ENCODE measurements at places on chromosomes 3 and 15.

DNA sequence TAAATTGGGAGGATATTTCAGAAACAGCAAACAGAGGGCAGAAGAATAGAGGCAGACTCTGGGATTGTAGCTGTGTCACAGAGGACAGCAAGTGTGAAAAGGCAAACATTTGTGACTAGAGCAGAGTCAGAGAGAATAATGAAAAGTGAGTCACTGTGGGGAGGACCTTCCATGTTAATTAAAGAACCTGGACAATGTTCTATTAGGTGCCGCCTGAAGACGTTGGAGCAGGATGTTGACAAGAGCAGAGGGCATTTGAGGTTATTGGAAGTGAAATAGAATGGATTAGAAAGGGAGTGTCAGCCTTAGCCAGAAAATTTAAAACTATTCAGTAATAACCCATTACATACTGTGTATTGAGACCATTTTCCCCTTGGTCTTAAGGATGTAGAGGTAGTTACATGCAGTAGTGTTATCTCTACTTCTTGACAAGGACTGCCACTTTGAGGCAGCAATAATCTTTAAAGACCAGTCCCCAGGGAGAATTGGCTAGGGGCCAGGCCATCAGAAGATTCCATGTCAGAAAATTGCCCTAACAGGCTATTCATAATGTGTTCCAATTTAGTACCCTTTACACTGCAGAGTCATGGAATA is 5.8 kb downstream of the ACKR2 start:
- peaks cover 8% of the 10 kb centered on the region for H3K27me3 ChIP-seq
- H3K4me3 ChIP-seq: no peak overlapping the region
- H3K27ac ChIP-seq: no peak overlapping the region

GRCh38 chr15:42133886-42134502 is 22.4 kb downstream of the PLA2G4F start:
- H3K4me1 ChIP-seq: peaks cover 1% of the 10 kb centered on the region
- no peak overlapping the region for H3K4me3 ChIP-seq
- peak; percentile 77 for DNase-seq
- no peaks in the 10 kb centered on the region for H3K36me3 ChIP-seq
- no peak overlapping the region for H3K27ac ChIP-seq
- peaks cover 29% of the 10 kb centered on the region for H3K27me3 ChIP-seq

GRCh38 chr3:133703915-133704314 is 42.2 kb upstream of the TOPBP1 start:
- no peaks in the 10 kb centered on the region for H3K4me1 ChIP-seq
- no peaks in the 10 kb centered on the region for H3K36me3 ChIP-seq
- no peak overlapping the region for H3K4me3 ChIP-seq
- H3K27ac ChIP-seq: no peak overlapping the region
- peaks cover 11% of the 10 kb centered on the region for H3K27me3 ChIP-seq

GRCh38 chr3:153621953-153622352 is 459.9 kb downstream of the RAP2B start:
- H3K4me1 ChIP-seq: peaks cover 54% of the 10 kb centered on the region
- no peaks in the 10 kb centered on the region for H3K27me3 ChIP-seq
- H3K36me3 ChIP-seq: peaks cover 32% of the 10 kb centered on the region
- H3K27ac ChIP-seq: peak overlapping the region; percentile 97
- H3K4me3 ChIP-seq: peak overlapping the region; percentile 39

Data from activated CD8-positive, alpha-beta memory T cell treated with anti-CD3 and anti-CD28 coated beads, Interleukin-2, amount 10 ng/mL, durations not matched to agents 7 days and 5 days (primary cell).